ENCODE measurements at places on chromosomes 3 and 15.

DNA sequence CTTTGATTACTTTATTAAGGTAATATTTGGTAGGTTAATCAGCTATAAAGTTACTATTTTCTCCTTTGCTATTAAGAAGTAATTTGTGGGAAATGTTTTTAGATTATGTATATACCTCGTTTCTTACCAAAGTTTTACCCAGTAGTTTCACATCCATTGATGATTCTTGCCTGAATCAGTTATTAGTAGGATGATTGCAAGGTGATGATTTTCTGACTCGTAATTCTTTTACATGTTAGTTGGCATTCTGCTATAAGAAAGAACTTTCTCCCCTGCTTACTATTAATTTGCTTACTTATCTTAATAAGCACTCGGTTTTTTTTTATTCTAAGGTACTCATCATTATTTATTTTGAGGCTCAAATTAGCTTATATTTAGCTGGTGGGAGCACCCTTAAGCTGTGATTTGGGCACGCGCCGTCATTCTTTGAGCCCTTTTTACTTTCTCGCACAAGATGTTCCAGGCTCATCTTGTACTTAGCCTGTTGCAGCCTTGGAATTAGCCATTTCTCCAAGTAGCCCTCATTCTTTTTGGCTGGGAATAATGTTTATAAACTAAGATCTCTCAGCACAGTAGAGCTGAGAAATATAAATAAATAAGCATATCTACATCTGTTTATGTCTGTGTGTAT lies 15.3 kb downstream of the USP3 start:
- no peak for DNase-seq

GRCh38 chr3:128112357-128112968 lies 11.1 kb downstream of the RUVBL1 start:
- peak; percentile 51 for DNase-seq

DNA sequence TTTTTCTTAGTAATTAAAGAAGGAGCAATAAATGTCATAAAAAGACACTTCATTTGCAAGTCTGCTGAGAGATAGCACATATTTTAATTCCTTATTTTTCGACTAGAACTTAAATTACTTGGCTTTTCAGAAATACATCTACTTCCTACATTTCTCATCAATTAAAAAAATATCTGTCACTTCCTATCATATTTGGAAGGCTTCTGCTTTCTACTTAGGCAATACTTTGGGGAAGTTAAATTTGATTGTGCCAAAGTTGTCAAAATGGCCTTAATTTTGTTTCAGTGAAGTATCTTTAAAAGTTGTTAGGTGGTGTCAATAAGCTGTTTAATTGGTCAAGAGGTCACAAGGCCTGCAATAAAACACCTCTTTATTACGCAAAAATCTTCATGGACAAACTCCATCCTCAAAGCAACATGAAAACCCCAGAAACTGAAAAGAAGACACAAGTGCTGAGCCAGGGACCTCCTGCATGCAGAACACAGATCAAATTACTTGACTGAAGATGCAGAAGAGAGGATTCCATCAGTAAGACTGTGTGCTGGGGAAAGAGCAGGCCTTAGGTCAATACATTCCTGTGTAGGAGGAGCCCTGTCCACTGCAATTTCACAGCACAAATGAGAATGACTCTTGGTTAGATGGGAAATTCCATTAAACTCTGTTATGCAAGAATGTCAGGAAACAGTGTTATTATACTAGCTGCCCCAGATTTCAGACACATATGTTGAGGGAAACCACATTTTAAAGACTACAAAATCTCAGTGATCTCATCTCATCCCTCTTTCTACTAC lies 48.0 kb upstream of the FSTL1 start:
- peak; percentile 96 for DNase-seq

GRCh38 chr3:175018946-175019727 lies 160.0 kb downstream of the NAALADL2 start:
- no peak for DNase-seq

GRCh38 chr15:42604894-42605744 lies 29.7 kb downstream of the STARD9 start:
- DNase-seq = no peak

DNA sequence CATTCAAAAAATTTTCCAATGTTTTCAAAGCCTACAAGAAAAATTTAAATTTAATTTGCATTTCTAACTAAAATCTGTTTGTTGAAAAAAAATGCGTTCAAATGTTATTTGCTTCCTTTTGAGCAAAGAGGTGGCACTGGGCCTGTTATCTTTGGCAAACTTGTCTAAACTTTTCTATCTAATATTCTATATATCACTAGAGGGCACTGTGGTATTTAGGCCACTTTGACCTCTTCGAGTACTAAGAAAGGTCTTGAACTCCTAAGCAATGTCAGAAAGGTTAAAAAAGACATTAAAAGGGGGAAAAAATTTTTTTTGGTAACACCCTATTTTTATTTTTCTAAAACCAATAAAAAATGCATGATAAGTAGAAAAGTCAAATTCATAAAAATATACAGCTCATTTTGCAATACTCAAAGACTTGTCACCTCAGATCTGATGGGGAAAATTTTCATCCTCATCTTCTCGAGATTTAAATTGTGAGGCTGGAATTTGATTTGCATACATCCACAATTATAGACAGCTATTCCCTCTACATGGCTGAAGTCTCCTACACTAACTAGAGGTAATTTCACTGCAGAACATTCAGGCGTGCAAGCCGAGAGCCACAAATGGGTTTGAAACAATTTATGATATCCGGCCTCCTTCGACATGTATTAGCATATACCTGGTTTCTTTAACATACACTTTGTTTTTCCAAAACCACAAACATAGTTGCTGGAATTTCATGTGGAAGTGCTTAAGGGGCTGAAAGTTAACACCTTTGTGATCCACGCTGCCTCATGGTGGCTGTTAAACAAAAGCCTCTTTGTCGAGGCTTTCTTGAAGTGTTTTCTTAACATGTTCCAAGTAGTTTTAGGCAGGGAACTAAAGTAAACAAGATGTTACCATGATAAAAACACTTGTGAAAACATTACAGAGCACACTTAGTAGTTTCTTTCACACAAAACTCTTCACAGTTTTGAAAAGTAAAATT lies 576.4 kb downstream of the FOXP1 start:
- DNase-seq = no peak

- no peak for DNase-seq
Observed at GRCh38 chr15:51756482-51756881, 5.1 kb downstream of the TMOD2 start.

DNA sequence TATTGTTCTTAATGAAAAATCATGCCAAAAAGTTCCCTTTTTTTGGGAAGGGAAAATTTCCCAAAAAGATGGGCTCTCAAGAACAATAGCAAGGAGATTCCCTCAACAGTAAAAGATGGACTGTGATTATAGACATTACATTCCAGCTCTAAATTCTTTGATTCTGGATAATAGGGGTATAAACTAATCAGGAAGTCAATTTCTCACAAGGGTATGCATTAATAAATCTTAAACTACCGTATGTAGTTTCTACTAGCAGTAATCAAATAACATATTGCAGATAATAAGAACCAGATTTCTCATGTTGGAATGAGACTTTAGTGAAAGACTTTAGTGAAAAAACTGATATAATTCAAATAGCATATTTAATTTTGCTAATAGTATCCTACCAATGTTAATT lies 144.8 kb upstream of the PTPRG start:
- DNase-seq = no peak

- DNase-seq = no peak
Observed at GRCh38 chr15:93460717-93461116, 371.7 kb upstream of the RGMA start.

DNA sequence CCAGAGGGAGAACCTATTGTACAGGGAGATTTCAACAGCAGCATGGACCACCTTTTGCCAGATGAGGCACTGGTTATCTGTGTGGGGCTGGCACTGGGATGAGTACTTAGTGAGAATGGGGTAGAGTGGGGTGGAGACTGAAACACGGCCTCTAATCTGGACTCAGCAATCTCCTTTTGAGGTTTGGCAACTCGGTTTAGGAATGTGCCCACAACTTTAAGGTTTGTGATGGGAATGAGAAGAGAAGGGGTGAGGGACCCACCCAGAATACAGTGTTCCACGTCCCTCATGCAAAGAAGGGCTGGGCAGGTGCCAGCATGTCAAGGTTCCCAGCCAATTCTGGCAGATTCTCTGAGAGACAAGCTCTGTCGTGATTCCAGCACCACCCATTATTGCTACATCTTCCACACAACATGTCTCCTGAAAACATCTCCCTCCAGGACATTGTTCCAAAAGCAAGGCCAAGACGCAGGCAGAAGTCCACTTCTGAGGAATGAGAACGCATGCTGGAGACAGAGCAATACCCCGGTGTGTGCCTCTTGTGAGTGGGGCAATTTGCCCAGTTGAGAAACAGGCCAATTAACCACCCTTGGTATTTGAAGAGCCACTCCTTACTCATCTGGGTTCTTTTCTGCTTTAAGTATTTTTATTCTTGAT lies 37.5 kb upstream of the CCR4 start:
- no peak for DNase-seq

GRCh38 chr15:39248204-39248603 lies 332.7 kb upstream of the THBS1 start:
- DNase-seq = peak; percentile 39

DNA sequence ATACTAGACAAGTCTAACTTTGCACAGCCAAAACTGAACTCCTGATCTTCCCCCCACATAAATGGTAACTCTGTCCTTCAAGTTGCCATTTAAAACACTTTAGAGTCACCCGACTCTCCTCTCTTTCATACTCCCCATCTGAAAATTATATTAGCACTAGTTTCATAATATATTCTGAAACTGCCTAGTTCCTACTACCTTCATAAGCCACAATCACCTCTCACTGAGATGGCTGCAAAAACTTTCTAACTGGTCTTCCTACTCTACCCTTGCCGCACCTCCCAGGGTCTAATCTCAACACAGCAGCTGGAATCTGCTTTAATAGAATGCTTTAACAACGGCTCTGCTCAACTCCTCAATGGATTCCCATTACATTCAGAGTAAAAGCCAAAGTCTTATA lies 55.0 kb downstream of the GLB1 start:
- DNase-seq = no peak

GRCh38 chr3:13879102-13879945 lies 547 bp downstream of the WNT7A start:
- DNase-seq = no peak

DNA sequence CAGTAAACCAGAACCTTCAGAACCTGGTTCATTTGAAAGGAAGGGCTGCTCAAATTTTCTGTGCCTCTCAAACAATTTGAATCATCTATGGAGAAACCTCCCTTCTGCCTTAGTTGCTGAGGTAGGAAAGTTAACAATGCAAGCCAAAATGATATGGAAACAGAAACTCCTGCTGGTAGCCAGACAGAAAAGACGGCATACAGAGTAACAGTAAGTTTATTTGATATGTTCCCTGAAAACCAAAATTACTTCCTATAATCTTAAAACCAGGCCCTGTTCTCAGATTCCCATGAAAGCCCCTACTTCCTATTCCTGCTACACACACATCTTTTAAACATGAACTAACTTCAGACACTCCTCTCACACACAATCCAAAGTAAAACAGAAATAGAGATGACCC lies 86.2 kb downstream of the TBC1D5 start:
- DNase-seq = no peak

GRCh38 chr3:69746119-69746518 lies 6.9 kb downstream of the MITF start:
- peak; percentile 36 for DNase-seq

- no peak for DNase-seq
Observed at GRCh38 chr3:111134302-111134701, 62.7 kb downstream of the NECTIN3 start.

GRCh38 chr3:34072297-34072696 lies 273.9 kb downstream of the PDCD6IP start:
- no peak for DNase-seq

- DNase-seq = no peak
Observed at GRCh38 chr3:43707266-43707665, 16.5 kb downstream of the ABHD5 start.

DNA sequence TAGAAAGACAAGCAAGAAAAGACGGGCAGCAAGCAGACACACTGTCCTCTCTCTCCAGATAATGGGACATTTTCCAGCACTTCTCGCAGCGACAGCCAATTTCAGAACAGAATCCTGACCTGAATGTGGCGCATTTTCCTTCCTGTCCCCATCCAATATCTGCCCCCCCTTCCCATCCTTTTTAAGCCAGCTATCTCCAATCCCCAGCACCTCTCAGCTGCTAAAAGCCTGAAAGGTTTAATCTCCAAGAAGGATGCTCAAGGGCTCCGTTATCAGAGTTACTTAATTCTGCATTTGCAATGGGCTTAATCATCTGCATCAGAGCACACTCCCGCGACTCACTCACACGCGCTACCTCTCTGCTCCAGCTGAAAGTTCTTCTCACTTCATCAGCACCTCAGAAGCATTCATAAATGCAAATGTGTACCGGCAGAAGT lies 50.5 kb downstream of the SRGAP3 start:
- no peak for DNase-seq

- no peak for DNase-seq
Observed at GRCh38 chr3:105177576-105177975, 189.1 kb upstream of the ALCAM start.
